Epithelial cell of prostate (primary cell): ENCODE measurements at places on chromosomes 16 and 17.

DNA sequence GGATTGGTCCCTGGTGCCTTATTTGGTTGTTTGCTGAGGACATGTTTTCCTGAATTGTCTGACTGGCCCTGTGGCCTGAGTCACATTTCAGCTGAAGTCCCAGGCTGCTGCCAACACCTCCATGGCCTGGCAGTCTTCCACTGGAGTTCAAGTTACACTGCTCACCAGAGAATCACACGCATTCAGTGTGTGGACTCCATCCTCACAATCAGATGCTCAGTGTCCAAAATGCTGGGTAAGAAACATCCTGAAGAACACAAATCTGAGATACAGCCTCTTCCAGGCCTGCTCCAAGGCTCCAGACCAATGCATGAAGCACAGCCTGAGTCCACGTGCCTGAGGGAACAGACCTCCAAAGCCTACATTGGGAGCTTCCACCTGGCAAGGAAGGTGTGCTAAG is 19.2 kb downstream of the CD300LB start:
- no peak for DNase-seq

DNA sequence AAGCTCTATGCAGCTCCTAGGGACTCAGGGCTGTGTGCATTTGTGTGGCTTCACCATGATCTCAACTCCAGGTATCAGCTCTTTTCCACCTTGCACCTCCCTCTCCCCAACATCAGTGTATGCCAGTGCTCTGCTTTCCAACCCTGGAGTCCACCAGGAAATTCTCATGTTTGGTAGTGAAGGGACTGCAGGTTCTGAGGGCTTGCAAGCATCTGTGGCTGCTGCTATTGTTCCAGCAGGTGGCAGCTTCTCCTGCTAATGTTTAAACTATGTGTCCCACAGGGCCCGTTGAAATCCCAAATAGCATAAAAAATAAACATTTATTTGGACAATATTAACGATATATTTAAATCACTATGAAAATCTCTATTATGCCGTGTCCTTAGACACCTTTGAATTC is 82.0 kb downstream of the RGS9 start:
- DNase-seq, result no peak

DNA sequence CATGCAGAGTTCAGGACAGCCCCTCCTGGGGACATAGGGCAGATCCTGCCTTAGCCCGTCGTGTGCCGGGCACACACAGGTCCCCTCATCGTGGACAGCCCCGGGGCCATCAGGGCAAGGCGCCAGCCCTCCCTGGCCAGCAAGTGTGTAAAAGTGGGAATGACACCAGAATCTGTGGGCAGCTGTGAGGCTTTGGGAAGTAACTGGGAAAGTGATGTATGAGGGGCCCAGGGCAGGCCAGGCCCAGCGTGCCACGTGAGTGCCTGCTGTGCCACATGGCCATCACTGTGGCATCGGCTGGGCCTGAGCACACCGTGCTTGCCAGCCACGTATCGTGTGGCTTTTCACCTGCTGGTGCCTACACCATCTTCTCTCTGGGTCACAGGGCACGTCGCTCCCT is 26.6 kb downstream of the ACSF3 start:
- DNase-seq, result no peak

GRCh38 chr17:4944554-4945175 is 3.7 kb downstream of the PFN1 start:
- DNase-seq, result no peak

DNA sequence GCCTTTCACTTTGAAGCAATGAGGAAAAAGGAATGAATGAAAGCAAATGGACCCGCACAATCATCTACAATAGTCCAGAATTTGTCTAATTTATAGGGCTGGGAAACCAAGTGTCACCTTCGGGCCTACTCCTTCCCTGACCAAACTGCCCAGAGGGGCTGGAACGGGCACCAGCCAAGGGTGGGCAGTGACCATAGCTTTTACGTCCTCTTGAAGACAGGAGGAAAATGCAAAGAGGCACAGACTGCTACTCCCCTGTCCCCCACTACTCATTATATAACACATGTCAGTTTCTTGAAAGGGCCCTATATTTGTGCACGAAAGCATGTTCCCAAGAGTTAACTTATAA is 122.3 kb downstream of the ZFHX3 start:
- DNase-seq, result no peak

DNA sequence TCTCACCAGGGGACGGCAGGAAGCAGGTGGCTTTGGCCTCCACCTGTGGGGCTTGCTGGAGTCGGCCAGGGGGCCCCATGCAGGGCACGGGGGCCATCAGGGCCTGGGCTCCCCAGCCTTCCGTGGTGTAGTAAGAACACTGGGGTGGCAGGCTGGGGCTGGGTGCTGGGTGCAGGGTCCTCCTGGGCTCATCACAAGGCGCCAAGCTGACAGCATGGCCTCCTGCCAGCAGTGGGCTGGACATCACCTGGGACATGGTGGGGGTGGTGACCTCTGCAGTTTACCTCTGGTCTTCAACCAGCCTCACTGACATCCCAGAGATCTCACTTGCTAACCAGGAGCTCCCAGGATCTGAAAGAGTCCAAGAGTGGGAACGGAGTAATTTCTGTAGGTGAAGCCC is 5.3 kb downstream of the TNS4 start:
- DNase-seq, result no peak

DNA sequence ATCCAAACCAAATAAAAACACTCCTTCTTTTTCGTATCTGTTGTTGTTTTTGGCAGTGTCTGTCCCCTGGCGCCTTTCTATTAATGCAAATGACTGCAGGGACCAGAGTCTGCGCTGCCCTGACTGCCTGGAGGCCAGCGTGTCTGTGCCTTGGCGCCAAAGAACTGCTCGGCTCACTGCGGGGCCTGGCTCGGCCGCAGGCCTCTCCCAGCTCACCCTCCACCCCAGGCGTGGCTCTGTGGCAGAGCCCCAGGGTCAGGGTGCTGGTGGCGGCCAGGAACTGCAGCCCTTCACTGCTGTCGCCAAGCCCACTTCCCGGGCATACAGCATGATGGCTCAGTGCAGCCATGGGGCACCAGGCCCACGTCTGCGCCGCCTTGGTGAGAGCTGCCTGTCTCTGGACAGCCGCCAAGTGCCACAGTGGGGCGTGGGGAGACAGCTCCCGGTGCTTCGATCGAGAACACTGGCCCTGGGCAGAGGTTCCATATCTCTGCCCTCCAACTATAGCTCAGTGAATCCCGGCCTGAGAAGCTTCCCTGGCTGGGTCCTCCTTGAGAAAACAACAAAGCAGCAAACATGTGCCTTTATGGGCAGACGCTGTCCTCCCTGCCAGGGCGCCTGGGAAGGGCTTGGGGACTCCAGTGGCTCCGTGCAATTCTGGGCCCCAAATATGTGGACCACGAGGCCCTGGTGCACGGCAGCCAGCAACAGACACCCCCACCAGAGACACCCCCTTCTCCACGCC is 11.1 kb downstream of the CANT1 start:
- no peak for DNase-seq

DNA sequence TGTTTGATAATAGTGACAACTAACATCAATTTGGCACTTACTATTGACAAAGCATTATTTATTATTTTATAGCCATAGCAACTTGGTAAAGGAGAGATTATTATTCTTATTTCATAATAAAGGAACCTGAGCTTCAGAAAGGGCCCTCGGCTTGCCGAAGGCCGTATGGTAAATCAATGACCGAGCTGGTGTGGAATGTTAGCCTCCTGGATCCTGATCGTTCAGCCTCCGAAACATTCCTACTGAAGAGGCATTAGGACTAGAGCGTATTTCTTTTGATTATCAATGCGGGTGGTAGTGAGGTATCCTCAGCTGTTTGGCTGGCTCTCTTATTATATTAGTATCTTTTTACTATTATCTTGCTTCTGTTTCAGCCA is 199.3 kb upstream of the TBX2 start:
- no peak for DNase-seq

DNA sequence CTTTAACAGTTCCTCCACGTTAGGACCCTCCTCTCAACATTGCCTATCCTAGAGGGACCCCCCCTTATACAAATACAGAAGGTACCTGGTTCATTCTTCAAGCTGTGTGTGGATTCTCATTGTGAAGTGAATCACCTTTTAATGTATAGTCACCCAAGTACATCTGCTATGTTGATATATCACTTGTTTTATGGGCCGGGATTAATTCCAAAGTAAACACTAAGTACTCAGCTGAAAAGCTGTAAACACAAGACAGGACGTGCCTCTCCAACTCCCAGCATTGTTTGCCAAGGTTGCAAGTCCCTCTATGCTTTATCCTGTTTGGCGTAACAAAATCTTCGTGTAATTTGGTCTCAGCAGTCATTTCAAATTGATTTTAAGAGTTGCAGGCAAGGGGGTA is 123.6 kb downstream of the RBFOX1 start:
- DNase-seq, result no peak

DNA sequence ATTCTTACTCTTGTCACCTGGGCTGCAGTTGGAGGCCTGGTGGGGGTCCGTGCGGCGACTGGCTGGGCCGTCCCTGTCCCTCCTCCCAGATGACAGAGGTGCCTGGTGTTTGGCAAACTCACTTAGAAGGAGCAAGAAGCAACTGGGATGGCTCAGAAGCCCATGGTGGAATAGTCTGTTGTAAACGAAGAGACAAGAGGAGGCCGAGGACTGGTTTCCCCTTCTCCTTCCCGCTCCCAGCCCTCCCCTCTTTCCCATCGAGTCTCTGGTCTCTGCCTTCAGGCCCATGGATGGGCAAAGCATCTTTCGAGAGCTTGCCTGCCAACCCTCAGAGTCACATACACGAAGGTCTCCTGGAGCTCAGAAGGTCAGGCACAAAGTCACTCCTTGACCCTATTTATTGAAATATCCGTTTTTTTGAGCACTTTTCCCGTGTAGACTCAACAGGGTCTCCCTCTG is 364.4 kb downstream of the SEC14L1 start:
- DNase-seq, result no peak

DNA sequence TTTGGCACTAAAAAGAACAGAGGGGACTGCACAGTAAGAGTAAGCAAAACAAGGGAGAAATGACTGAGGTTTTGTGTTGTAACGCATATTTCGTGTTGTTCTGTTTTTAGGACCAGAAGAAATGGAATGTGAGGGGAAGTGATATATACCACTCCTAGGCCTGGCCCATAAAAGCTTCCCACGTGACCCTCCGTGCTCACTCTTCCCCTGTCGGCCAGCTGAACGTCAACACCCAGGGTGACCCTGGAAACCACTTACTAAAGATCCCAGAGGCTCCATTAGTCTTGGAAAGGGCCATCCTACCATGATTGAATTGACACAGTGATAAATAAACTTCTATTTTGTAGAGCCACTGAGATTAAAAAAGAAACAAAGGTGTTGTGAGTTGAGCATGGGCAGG is 79.8 kb downstream of the HELZ start:
- no peak for DNase-seq

DNA sequence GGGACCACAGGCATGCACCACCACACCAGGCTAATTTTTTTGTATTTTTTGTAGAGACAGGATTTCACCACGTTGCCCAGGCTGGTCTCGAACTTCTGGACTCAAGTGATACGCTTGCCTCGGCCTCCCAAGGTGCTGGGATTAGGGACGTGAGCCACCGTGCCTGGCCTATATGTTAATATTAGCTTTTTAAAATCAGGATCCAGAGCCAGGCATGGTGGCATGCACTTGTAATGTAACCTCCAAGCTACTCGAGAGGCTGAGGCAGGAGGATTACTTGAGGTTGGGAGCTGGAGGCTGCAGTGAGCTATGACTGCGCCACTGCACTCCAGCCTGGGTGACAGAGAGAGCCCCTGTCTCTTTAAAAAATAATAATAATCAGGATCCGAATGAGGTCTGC is 8.5 kb upstream of the ADCY7 start:
- DNase-seq, result no peak

DNA sequence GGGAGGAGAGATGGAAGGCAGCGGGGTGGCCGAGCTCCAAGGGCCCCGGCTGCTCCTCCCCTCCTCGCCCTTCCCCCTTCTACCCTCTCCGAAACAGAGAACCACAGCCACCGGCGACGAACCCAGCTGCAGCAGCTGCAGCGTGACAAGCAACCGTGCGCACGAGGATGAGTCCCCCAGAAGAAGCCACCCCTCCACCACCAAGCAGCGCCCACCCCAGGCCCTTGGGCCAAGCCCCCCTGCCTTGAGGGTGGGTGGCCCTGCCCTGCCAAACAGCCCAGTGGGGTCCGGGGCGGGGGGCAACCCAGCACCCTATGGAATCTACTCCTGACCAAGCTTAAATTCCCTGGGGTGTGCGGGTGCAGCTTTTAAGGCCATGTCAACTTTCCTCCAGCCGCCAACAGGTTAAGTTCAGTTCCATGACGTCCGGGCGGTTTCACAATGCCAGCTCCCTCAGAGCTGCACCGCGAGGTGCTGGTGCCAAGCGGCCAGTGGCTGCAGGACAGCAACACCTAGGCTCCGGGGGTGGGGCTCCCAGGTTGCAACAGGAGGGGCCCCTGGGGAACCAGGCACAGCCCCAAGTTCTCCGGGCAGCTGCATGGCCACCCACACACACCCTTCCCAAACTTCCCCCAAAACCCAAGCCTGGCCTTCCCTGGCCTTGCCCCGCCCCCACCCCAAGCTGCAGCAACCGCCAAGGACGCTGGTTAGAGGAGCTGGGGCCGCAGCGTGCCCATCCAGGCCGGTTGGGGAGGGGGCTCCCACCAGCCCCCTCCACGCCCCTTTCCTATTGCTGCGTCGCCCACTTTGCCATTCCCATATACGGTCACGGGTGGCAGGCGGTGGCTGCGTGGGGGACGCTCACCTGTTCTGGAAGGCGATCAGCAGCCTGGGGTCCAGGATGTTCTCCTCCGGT is 2.0 kb downstream of the CBX4 start:
- peak; percentile 70 for DNase-seq

GRCh38 chr17:45740553-45741330 is 43.4 kb upstream of the CRHR1 start:
- no peak for DNase-seq

DNA sequence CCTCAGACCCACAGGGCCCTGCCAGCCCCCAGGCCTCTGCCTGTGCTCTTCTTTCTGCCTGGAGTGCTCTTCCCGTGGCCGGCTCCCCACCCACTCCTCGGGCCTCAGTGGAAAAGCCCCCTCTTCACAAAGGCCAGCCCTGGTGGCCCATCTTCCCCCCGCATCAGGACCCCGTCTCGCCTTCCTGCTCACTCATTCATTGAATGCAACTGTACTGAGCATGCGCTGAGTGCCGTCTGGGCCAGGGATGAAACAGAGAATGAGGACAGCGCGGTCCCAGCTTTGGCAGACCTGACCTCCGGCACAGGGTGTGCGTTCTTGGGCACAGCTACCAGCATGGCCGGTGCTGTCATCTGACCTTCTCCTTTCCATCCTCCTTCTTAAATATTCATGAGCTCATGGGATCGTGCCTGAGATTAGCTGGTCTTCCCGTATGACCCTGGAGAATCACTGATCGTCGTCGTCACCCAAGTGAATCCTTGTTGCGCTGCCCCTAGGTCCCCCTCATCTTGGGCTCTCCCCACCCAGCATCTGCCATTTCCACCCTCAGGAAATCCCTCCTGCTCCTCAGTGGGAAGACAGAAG is 16.4 kb upstream of the OSGIN1 start:
- no peak for DNase-seq

DNA sequence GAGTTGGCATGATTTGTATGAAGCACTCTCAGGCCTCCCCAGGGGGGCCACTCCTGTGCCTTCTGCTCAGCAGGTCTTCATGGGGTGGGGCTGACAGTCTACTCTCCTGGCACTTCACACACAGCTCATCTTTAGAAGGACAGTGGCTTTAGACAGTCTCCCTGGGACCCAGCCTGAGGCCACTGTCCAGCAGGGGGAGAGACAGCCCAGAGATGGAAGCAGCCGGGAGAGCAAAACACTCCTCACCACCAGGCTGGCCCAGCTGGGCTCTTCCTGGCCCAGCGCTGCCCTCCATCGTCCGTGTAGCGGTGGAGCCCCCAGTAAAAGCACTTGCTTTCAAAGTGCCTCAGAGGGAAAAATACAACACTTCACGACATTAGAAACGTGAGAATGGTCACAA is 62.0 kb upstream of the CRHR1 start:
- no peak for DNase-seq
